Kasumi-1 (cell line): ENCODE measurements at places on chromosomes 4 and X.

GRCh38 chrX:134932528-134933217, 58.1 kb upstream of the SMIM10 start:
- no peak for DNase-seq

GRCh38 chr4:154928640-154929257, 147.7 kb downstream of the RBM46 start:
- no peak for DNase-seq

DNA sequence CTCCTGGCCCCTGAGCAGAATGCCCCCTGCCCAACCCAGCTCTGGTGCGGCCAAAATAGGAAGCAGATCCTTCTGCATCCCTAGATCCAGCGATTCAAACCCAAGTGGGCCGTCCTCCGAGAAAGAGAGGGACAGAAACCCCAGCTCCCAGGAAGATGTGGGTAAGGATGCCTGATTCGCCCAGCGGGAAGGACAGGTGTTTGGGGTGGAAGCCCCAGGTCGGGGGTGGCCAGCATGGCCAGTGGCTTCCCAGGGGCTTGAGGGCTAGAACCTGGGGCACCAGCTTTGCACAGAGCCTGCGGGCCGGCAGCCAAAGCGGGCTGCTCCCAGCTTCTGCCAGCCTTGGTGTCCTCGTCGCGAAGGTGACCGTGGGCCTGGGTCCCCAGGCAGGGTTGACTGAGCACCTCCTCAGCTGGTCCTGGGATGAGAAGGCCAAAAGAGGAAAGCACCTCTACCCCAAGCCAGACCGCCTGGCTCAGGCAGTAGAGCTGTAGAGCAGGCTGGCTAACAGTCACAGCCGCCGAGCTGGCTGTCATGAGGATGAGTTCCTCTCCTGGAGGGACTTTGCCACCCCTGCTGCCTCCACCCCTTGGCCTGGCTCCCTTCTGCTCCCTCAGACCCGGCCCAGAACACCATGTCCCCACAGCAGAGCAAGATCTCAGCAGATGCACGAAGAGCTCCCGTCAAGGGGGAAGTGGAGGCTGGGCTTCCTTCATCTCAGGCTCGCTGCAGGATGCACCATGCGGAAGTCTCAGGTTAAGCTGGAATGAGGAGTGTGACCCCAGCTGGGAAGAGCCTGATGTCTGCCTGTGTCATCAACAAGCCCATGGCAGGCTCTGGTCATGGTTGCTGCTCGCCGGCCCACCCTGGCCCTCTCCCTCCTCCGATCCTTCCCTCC, 59.9 kb downstream of the CPZ start:
- DNase-seq, result no peak

GRCh38 chr4:180641495-180641894, 1601.7 kb upstream of the TENM3 start:
- no peak for DNase-seq

- DNase-seq, result no peak
Measured at GRCh38 chrX:10098270-10098713, 58.5 kb upstream of the CLCN4 start.

- peak; percentile 7 for DNase-seq
Measured at GRCh38 chrX:47143894-47144625, 442 bp downstream of the NDUFB11 start.

GRCh38 chr4:162852642-162853041, 314.0 kb downstream of the NAF1 start:
- no peak for DNase-seq

- peak; percentile 62 for DNase-seq
Measured at GRCh38 chr4:37453281-37453998, 208.9 kb downstream of the NWD2 start.

GRCh38 chrX:12423346-12423745, 285.1 kb downstream of the FRMPD4 start:
- no peak for DNase-seq

DNA sequence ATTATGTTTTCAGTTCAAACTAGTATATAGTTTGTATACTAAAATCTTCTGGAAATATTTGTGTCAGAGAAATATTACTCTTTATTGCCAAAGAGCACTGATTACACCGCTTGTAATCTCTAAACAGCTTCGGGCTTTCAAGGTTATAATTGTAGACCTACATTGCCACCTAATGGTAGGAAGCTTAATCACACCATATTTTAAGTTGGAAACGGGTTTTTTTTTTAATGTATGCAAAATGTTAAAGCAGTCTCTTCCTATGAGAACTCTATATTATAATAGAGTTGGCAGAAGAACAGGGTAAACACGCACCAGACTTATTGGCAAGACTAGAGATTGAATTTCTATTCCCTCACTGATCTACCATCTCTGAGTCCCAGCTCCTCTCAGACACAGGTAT, 19.5 kb upstream of the NFXL1 start:
- DNase-seq, result peak; percentile 87

GRCh38 chrX:55161581-55161980, 58.6 kb upstream of the PAGE5 start:
- DNase-seq, result no peak

GRCh38 chrX:67604979-67605703, 61.3 kb downstream of the AR start:
- peak; percentile 0 for DNase-seq

DNA sequence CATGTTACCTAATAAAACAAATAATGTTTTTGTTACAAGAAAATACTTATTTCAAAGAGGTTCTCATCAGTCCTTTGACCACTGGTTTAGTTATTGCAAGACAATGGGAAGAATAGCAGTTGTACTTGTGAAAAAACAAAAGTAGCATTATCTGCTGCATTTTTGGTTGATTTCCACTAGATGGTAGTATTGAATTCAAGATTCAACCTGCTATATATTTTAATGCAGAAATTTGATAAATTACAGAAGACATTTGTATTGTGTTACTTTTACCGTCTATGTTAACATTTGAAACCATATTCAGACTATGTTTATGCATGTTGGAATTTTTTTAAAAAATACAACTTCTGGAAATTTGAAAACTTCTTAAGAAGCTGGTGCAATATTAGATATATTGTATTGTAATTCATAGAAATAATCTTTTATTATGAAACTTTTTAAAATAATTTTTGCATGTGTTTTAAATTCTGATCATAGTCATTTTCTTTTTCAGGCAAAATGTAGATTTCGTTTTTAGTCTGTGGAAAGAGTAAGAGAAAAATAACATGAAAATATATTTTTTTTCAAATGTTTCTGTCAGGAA, 56.4 kb downstream of the SPCS3 start:
- DNase-seq, result peak; percentile 62

DNA sequence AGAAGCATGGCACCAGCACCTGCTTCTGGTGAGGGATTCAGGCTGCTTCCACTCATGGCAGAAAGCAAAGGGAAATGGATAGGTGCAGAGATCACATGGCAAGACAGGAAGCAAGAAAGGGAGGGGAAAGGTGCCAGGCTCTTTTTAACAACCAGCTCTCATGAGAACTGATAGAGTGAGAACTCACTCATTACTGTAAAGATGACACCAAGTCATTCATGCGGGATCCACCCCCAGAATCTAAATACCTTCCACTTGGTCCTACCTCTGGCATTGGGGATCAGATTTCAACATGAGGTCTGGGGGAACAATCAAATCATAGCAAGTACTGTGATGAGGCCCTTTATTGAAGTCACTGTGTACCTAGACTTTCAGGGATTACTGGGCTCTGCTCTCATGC, 72.0 kb upstream of the PRDM5 start:
- DNase-seq, result no peak

DNA sequence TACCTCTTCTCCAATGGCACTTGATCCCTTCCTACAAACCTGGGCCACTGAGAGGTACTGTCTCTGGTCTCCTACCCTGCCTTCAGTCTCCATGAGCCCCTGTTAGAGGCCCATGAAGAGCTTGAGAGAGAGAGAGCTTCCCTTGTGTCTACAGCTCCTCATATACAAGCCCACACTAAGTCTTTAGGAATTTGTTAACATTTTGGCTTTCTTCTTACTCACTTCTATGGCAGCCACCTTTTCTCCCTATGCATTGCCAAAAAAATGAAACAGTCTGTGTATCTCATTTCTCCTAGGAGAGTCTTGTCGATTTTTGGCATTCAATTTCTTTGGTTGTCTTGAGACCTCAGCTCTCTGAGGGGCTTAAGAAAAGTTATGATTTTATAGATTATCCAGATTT, 90.9 kb upstream of the LNX1 start:
- DNase-seq, result no peak
